ENCODE measurements at places on chromosomes 16 and 17.
A peak's percentile ranks its signal among the peaks of the same experiment; 100 is the strongest.

DNA sequence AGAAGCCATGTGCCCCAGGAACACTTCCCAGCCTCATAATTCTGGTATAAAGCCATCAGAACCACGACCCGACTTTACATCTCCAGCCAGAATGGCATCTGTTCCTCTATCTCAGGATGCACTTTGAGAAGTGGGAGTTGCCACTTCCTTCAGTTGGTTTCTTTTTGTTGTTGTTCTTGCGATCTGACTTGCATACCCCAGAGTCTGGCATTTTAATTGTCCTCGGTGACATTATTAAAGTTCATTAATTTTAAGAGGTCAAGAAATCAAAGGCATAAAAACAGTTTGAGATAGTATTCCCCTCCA lies 13.5 kb downstream of the MARCHF10 start:
- DNase-seq: peak; percentile 37

DNA sequence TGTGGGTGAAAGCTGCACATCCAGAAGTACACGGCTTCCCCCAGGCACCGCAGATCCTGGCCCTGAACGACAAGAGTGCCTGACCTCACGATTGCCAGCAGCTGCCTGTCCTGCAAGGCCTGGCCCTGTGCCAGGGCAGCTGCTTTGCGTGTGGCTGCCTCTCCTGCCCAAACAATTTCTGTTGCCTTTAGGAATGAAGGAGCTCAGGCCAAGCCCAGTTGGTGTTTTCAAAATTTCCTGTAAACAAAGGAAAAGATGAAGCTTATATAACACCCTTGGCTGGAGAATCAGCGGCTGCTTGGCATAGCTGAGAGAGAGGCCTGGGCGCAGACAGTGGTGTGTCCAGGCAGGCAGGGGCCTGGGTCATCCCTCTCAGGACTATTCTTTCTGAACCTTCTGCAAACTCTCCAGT lies 11.7 kb upstream of the SLC47A2 start:
- DNase-seq: peak; percentile 67

DNA sequence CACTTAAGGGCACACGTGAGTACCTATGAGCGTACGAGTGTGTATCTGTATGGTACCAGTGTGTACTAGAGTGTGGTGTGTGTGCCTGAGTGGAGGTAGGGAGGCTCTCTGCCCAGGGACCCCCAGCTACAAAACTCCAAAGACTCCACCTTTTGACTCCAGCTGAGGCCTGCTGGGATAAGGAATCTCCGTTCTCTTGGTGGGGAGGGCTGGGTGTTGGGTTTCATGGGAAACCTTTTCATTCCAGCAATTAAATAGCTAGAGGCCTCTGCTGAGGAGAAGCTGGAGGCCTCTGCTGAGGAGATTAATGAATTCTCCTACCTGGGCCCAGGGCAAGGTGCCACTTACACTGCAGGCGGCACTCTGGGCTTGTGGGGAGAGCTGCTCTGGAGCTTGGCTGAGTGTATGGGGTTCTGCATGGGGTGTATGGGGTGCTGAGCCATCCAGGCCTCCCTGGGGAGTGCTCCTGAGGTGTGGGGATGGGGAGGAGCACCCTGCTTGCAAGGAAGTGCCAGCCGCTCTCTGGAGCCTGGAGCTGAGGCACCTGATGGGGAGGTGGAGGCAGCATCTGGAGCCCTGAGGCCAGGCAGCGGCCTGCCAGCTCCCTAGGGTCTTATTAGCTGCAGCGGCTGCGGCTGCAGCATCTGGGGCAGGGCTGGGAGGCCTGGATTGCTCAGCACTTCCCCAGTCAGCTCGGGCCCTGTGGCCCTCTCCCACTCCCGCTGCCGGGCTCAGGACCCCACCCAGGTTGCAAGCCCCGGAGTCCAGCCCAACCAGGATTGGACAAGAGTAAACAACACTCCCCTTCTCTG lies 4.6 kb downstream of the ANKRD13B start:
- no peak for DNase-seq

DNA sequence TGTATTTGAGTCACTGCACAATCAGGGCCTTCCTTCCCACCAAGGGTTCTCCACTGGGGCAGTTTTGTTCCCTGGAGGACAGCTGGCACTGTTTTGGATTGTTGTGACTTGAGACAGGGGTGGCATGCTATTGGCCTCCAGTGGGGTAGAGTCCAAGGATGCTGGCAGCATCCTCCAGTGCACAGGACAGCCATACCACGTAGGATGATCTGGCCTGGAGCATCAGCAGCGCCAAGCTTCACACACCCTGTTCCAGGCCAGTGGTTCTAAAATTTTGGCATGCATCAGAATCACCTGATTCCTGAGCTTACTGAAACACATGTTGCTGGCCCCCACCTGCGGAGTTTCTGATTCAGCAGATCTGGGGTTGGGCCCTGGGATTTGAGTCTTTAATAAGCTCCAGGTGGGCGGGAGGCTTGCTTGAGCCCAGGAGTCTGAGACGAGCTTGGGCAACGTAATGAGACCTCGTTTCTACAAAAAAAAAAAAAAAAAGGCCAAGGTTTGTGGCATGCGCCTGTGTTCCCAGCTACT lies 83.2 kb downstream of the MGAT5B start:
- DNase-seq: no peak

DNA sequence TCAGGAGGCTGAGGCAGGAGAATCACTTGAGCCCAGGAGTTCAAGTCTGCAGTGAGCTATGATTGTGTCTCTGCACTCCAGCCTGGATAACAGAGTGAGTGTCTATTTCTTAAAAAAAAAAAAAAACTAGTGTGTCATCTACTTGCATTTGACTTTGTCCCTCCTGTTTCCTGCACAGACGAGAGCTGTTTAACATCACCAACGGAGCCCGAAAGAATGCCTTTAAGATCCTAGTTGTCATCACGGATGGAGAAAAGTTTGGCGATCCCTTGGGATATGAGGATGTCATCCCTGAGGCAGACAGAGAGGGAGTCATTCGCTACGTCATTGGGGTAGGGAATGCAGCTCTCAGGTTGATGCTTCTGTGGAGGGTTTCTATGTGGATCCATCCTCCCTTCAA lies 13.4 kb downstream of the ITGAM start:
- DNase-seq: no peak

DNA sequence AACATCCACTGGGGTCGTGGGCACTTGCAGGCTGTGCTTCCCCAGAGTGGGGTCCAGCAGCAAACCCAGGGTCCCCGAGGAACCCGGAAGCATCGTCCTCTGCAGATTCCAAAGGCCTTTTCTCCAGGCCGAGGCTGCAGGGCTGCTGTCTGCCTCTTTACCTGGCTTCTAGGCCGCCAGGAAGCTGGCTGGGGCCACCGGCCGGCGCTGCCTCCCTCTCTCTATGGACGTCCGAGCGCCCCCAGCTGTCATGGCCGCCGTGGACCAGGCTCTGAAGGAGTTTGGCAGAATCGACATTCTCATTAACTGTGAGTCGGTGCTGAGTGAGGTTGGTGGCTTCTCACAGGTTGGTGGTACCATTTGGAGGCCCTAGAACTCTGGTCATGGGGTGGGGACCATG lies 5.6 kb downstream of the DECR2 start:
- DNase-seq: no peak

DNA sequence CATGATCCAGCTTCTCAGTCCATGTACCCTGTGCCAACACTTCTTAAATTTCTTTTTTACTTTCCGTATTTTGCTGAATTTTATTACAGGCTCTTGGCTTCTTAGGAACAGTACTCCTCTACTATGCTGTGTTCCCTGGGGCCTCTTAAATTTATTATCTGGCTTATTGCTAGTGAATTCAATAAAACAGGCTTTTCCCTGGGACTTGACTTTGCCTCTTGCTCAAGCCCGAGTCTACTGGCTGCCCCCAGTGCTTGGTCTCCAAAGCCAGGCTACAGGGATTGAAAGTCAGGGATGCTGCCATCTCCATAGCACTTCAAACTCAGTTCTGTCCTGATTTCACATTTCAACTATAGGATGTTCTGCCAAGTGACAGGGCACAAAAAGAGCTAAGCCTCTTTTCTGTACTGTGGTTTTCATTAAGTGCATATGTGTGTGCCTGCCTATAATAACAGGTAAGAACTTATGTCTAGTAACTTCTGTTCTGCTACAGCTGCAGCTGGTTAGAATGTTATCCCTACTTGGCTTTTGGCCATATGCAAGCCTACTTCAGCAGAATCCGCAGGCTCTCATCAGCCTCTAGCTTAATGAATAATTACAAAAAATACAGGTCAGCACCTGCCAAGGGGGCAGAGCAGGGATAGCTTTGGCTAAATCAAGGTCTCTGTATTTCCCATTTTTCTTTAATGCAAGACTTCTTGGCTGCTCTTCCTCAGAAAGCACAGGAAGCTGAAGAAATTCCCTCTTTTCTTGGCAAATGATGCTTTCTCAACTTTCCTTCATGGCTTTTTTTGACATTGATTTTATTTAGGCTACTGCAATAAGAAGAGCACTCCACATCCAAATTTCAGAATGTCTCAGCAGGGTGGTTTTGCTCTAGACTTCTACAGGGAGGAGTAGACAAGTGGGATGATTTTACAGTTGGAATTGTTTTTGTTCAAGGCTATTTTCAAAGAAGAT lies 8.2 kb downstream of the FAM20A start:
- no peak for DNase-seq

GRCh38 chr16:27455700-27456099 lies 53.7 kb downstream of the IL21R start:
- DNase-seq: peak; percentile 33

GRCh38 chr16:86986809-86987487 lies 330.2 kb downstream of the C16orf95 start:
- DNase-seq: no peak

GRCh38 chr17:81844887-81845286 lies 10.0 kb upstream of the PPP1R27 start:
- no peak for DNase-seq

GRCh38 chr16:86229866-86230656 lies 280.3 kb upstream of the FOXF1 start:
- no peak for DNase-seq

DNA sequence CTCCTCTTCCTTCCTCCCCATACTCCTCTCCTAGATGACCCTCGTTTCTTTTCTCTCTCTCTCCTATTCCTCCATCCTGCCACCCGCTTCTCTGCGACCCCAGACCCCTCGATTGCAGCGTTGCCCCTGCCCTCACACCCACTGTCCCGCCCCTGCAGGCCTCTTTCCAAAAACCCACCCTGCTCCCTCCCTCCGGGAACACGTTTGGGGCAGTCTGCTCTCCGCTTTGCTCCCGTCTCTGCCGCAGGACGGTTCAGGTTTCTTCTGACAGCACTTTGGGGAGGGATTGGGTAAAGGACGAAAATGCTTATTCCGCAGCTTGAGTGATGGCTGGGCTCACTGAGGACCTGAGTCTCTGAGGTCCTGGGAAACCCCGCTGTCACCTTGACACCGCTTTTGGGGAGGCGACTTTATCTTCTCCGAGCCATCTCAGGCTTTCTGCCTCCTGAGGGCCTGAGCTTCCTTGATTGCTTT lies 690 bp downstream of the NDE1 start:
- no peak for DNase-seq

DNA sequence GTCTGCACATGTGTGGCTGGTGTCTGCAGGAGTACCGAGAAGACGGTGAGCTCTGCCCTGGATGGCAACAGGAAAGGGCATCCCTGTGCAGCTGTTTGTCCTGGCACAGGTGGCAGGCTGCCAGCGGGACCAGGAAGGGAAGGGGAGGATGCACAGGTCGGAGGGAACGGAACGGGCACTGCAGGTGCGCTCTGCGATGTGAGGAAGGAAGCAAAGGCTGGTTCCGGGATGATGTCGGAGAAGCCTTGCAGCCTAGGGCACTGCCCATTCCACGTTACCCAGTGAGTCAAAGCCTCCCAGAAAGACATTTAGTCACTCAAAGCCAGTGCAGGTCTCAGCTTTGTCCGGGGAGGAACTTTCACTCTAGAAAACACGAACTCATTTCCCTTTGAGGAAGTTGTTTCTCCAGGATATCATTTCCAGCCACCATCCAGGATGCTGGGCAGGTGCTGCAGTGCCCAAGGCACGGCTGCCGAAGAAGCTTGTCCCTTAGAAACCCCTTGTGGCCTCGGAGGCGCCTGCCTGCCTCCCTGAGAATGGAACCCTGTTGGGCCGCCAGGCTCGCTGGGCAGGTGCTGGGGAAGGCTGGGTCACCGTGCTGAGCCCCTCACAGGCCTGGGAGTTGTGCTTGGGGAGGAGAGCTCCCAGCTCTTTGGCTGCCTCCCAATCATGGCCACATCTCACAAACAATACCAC lies 4.5 kb upstream of the TMEM235 start:
- DNase-seq: peak; percentile 82

- no peak for DNase-seq
These were observed 405.9 kb downstream of the SHISA9 start for GRCh38 chr16:13307255-13307654.
